ENCODE measurements at places on chromosomes 12 and 14.
A peak's percentile ranks its signal among the peaks of the same experiment; 100 is the strongest.

DNA sequence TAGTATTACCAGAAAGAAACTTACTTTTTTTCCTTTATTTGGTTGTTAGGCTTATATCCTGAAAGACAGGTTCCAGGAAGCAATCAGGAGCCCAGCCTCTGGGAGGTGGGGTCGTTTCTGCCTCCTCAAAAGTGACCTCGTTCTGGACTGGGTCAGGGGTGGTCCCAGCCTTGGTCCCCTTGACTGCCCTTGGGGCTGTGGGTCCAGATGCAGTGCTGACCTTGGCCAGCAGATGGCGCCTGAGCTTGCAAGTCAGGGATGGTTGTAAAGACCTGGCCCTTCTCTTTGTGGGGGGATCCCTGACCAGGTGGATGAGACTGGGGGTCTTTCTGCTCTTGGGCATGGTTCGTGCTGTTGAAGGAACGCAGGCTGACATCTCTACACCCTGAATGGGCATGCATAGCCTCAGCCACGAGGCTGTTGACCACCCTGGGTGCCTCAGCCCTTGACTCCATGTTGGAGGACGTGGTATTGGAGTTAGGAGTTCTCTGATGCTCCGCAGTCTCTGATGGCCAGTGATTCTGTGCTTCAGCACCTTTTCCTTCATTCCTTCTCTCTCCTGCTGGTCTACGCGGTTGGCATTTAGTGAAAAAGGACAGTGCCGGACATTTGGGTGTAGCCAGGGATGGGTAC lies 62.4 kb downstream of the ADCK1 start:
- DNase-seq: peak; percentile 78

DNA sequence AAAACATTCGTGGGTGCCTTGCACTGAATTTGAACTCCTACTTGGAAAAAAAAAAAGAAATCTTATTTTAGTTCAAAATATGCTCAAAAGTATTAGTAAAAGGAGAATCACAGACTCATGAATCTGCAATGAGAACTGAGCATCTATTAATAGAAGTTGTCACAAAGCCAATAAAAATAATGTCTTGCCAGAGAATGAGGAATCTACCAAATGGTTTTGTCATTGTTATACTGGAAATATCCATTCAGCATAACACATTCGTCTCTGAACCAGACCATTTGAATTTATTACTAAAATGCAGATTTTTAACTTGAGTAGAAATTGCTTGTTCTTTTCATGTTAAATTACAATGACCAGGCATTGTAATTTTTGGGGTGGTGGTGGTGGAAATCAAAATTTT lies 11.6 kb upstream of the PTPRB start:
- DNase-seq: no peak

DNA sequence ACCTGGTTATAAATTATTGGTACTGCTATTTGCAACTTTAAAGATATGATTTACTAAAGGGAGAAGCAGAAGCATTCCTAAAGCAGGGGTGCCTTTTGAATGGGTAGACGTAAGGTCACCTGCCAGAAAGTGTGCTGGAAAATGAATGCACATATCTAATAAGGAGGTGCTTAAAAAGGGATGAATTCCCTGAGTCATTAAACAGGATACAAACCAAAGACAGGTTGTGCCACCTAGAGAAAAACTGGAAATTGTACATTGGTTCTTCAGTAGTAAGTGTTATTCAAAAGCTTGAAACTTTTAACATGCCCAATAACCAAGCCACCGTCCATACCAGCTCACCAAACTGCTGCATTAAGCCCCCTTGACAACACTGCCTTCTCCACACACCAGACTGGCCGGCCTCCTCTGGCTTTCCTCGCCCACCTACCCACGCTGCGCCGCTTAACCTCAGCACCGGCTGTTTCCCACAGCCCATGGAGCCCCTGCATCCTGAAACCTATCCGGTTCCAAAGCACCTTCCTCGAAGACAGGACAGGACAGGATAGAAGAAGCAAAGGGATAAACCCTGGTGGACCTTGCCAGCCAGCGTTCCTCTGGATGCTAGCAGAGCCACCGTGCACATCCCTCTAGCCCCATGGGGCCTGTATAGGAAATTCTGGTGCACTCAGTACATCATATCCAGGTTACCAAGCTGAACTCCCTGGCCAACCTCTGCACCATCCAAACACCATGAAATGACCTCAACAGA lies 201.5 kb upstream of the CAND1 start:
- no peak for DNase-seq

DNA sequence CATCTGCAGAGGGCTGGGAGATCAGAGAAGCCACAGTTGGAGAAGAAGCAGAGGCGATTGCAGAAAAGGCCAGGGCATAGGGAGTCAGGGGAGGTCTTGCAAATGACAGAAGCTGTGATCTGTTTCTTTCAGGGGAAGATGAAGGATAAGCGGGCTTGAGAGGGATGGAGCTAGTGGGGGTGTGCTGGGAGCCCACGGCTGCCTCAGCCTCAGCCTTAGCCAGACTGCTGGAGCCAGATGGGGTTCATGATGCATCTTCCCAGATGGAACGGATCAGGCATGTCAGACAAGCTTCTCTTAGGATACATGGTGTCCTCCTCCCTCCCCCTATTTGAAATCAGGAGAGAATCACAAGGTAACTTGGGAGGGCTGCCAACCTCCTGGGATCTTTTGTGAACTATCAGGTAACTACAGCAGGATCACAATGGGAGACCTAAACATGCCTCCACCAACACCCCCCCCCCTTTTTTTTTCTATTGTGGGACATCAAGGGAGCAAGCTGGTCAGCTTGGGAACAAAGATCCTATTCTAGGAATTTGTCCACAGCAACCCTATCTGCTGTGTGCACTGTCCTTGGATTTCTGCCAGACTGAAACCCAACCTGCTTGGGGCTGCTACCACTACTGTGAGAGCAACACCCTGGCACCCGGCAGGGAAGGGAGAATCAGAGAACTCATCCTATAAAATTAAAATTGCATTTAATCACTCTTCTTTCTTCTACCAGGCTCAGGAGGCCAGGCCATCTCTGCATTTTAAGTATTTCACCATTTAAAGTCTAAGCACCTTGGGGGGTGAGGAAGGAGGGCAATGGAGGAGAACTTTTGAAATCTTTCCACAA lies 10.7 kb upstream of the ATP2A2 start:
- DNase-seq: no peak

DNA sequence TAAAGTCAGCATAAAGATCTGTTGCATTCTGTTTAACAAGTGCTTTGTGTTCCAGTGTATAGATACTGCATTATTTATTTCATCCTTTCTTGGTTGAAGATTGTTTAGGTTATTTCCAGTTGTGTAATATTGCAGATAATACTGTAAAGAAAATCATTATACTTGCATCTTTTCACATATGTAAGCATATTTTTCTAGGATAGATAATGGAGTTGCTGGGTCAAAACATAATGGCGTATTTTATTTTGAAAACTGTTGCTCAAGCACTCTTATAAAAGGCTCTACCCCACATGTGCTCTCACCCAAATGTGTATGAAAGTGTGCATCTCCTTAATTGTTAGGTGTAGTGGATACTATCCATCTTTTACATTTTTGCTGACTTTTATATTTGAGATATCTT lies 274.4 kb downstream of the FBXL14 start:
- DNase-seq: no peak

GRCh38 chr14:75230140-75230792 lies 48.4 kb upstream of the FOS start:
- DNase-seq: peak; percentile 61

- no peak for DNase-seq
Measured at GRCh38 chr12:117498256-117498655, 136.8 kb upstream of the NOS1 start.

DNA sequence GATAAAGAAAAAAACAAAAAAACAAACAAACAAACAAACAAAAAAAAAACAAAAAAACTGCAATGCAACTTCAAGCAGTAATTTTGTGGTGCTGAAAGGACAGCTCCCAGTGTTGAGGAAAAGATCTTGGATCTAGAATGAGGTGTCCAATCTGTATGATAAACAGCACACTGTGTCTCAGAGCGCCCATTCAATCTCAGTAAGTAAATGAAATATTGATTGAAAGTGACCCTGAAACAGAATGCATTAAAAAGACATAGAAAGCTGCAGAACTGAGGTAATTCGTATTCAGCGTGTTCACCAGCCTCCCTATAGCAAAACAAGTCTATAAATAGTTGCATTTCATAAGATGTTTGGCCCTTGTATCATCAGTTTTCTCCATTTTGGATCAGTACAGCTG lies 153.0 kb downstream of the NOVA1 start:
- DNase-seq: no peak

DNA sequence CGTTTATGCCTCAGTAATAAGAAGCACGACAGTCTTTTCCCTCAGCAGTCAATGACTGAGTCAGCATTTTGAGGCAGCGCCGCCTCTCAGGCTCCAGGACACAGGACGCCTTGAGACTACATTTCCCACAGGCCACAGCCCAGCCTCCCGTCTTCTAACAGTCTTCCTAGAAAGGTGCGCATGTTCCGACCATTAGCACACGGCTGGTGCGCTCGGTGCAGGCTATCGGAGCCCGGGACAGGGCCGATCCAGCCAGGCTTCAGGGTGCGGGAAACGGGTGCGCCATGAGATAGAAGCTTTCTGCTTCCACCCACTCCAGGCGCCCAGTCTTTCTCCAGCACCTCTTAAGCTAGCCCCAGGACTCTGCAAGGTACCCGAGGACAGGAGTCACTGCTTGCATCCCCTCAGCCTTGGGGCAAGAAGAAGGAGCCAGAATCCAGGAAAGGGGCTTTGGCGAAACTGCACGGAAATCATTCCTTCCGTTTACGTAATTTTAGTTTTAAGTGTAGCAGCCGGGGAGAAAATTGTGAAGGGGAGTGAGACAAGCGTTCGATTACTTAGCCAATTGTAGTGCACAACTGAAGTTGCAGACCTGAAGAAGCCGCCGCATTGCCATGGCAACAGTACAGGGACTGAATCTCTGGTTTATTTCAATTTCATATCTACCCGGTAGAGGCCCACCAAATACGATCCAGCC lies 54.0 kb downstream of the ZNF641 start:
- peak; percentile 58 for DNase-seq

GRCh38 chr12:106001837-106002218 lies 136.9 kb downstream of the NUAK1 start:
- no peak for DNase-seq

GRCh38 chr12:89216211-89216952 lies 135.9 kb downstream of the DUSP6 start:
- no peak for DNase-seq

DNA sequence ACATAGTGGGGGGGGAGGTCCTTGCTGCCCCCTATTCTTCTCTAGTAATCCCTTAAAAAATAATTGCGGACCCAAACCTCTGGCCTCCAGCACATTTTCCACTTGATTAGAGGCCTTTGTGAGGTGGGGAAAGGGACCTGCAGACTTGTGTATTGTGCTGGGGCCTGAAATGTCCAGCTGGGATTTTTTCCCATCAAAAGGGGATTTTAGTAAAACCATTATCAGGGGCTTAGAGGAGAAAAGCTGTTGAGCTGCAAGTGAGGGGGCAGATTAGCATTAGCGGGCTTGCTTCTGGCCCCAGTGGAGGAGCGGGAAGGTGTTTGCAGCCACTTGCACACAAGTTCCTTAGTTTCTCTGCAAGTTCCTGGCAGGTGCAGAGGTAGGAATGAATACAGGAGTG lies 13.9 kb downstream of the FBXL14 start:
- no peak for DNase-seq

- DNase-seq: no peak
Measured at GRCh38 chr12:47066278-47067025, 13.0 kb upstream of the PCED1B start.

GRCh38 chr12:68119250-68119649 lies 40.3 kb downstream of the IFNG start:
- DNase-seq: no peak

DNA sequence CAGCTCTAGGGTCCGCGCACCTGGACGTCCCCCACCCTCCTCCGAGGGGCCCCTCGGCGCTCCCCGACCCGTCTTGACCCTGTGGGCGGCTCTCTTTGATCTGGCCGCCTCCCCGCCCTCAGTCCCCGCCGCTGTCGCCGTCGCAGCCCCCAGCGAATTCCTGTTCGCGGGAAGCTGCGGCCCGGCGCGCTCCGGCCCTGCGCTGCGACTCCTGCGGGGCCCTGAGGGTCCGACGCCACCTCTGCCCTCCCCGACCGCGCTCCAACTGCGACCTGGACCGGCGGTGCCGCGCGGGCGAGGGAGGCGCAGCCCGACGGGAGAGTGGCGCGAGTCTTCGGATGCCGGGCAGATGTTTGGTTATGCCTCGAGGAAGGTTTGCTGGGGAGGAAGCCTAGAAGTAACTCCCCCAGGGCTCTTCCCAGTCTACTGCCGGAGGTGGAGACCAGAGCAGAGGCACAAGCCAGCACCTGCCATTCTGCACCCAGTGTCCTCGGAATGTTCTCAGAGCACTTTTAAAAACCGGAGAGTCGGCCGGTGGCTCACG lies 440 bp upstream of the ISM2 start:
- DNase-seq: no peak

- no peak for DNase-seq
Measured at GRCh38 chr14:89137526-89138163, 279.4 kb downstream of the FOXN3 start.

DNA sequence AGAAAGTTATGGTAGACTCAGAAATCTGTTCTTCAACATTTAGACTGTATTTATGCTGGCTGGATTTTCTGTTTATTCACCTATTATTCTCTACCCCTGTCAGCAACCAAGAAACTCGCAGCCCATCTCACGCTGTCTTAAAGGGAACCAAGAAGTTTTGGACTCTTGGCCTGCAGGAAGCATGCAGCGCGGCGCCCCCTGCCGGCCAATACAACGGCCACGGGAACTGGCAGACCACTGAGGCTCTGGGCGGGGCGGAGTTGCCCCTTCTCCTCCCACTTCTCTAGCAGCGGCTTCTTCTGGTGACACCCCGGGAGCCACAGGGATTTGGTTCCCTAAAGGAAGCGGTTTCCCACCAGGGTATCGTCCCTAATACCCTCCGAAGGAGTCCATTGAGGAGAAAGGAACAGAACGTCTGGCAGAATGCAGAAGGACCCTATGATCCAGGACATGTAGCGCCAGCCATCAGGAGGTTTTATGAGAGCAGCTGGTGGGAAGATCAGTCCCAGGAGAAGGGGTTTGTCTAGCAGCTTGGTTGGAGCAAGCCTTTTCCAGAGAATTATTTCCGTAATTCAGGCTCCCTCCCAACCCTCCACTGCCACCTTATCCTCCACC lies 21.0 kb upstream of the RNASE2 start:
- peak; percentile 19 for DNase-seq

GRCh38 chr12:6923851-6924250 lies 3.9 kb upstream of the ATN1 start:
- DNase-seq: no peak

GRCh38 chr12:129064209-129064855 lies 211.1 kb downstream of the GLT1D1 start:
- no peak for DNase-seq

- no peak for DNase-seq
Measured at GRCh38 chr14:96626121-96626768, 124.1 kb downstream of the PAPOLA start.

DNA sequence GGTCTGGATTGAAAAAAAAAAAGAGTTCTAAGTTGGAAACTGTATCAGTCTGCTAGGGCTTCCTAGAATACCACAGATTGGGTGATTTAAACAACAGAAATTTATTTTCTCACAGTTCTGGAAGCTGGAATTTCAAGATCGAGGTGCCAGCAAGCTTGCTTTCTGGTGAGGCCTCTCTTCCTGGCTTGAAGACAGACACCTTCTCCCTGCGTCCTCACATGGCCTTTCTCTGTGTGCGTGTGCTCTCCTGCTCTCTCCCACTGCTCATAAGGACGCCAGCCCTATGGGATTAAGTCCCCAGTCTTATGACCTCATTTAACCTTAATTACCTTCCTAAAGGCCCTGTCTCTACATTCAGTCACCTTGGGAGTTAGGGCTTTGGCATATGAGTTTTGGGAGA lies 215.5 kb downstream of the PIK3C2G start:
- DNase-seq: no peak
